Activated CD4-positive, CD25-positive, alpha-beta regulatory T cell treated with anti-CD3 and anti-CD28 coated beads, Interleukin-2, amount 50 U/mL, for 24 hours (primary cell): ENCODE measurements at places on chromosomes 2 and 18.

GRCh38 chr18:23636071-23636399 is 26.7 kb downstream of the ANKRD29 start:
- no peak for ATAC-seq

- ATAC-seq = no peak
Measured at GRCh38 chr2:102801858-102802699, 40.2 kb downstream of the TMEM182 start.

DNA sequence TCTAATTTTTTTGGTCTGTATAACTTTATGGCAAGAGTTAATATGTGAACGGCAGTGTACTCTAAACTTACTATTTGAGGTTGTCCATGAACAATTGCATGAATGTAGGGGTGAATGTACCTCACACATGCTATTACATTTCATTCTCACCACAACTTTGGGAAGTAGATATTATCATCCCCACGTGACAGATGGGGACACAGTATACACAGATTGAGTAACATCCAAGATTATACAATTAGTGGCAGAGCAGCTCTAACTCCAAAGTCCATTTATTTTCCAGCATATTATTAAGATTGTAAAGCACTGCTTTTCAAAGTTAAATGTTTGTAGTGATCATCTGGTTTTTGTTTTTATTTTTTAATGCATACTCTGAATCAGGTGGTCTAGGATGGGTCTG is 622.1 kb upstream of the ZEB2 start:
- no peak for ATAC-seq

GRCh38 chr2:96163768-96164429 is 18.7 kb upstream of the DUSP2 start:
- ATAC-seq = peak; percentile 63

DNA sequence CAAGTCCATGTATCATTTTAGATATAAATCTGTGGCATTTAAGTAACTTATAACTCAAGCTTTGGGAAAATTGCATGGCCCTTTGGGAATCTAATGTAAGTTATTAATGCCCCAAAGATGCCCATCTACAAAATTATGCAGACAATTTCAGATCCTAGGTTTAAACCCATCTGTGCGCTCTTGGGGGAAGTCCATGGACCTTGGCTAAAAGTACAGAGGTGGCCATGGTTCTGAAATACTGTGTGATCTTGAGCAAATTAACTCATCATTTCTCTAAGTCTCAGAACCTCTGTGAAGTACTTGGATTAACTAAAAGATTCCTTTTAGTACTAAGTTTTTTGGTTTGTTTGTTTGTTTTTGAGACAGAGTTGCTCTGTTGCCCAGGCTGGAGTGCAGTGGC is 19.5 kb downstream of the INPP1 start:
- no peak for ATAC-seq

- ATAC-seq = no peak
Measured at GRCh38 chr2:108316033-108316432, 27.3 kb downstream of the SULT1C2 start.

DNA sequence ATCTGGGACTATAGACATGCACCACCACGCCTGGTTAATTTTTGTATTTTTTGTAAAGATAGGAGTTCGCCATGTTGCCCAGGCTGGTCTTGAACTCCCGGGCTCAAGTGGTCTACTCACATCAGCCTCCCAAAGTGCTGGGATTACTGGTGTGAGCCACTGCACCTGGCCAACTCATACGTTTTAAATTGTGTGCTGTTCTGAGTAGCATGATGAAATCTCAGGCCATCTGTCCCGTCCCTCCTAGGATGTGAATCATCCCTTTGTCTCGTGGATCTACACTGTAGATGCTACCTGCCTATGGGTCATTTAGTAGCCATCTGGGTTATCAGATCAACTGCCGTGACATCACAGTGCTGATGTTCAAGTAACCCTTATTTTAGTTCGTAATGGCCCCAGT is 38.5 kb upstream of the RMP24 start:
- no peak for ATAC-seq
